Small intestine (tissue), 16 donors: ENCODE measurements at places on chromosomes 5 and 9.

- DNase-seq = no peak
Measured at GRCh38 chr5:66149950-66150349, 5.8 kb downstream of the SREK1 start.

- DNase-seq = no peak
Measured at GRCh38 chr5:156589946-156590216, 260.2 kb upstream of the PPP1R2B start.

DNA sequence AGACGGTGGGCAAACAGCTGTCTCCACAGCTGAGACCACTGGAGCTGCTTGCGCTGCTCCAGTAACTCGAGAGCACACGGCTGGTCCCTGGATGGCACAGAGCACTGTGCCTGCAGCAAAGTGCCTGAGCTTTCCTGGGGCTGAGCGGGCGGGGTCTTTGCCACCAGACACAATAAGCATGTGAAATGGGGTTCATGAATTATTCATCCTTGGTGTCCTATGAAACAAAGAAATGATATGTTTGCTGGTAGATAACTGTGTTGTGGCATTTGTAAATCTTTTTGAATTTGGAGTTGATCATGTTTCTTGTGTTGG lies 151.7 kb upstream of the MPDZ start:
- no peak for DNase-seq

- no peak for DNase-seq
Measured at GRCh38 chr9:134396825-134397224, 70.6 kb downstream of the RXRA start.

DNA sequence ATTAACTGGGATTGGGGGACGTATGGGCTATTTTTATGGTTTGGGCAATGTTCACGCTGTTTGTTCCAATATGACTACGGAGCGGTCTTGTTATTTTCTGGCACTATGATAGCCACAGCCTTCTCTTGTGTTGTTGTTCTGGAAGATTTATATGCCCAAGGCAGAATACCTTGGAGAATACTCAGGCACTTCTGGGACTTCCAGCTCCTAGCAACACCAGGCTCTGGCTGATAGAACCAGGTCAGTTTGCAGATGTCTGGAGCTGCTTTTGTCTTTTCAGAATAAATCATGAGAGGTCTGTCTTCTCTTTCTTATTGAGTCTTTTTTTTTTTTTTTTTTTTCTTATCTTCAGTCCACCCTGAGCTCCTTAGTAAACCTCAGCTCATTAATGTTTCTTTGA lies 262.5 kb downstream of the MED10 start:
- DNase-seq = no peak

- no peak for DNase-seq
Measured at GRCh38 chr5:173003360-173003759, 19.8 kb downstream of the ATP6V0E1 start.

- DNase-seq = no peak
Measured at GRCh38 chr5:150263801-150264621, 25.6 kb downstream of the CAMK2A start.

DNA sequence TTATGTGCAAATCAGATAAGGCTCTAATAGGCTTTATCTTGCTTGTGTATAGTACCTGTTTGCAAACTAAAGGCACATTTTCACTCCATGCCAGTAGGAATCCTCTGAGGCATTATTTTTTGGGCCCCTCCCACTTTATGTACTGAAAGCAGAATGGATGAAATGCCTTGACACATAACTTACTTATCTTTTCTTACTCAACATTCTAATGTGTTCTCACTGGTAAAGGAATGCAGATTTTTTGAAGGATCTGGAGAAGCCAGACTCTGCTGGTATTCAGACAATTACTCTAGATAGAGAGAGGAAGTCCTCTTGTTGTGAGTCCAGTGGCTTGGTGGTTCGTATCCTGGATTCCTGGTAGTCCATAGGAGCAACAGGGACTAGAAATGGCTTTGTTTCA lies 336.7 kb downstream of the CCDC171 start:
- no peak for DNase-seq

DNA sequence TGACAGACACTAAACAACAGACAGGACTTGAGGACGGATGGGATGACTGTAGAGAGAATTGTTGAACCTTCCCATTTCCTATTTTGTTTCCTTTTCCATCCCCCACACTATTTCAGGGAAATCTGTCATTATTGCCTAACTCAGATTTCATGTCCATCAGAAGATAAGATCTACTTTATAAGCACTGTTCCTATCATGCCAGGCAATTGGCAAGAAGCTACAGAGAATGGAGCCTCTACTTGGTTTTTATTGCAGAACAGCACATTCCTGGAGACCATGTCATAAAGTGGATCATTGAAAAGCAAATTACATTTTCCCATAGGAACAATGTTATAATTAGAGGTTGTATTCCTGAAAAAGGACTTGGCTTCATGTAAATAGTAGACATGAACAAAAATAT lies 173.7 kb upstream of the KIF2A start:
- no peak for DNase-seq

DNA sequence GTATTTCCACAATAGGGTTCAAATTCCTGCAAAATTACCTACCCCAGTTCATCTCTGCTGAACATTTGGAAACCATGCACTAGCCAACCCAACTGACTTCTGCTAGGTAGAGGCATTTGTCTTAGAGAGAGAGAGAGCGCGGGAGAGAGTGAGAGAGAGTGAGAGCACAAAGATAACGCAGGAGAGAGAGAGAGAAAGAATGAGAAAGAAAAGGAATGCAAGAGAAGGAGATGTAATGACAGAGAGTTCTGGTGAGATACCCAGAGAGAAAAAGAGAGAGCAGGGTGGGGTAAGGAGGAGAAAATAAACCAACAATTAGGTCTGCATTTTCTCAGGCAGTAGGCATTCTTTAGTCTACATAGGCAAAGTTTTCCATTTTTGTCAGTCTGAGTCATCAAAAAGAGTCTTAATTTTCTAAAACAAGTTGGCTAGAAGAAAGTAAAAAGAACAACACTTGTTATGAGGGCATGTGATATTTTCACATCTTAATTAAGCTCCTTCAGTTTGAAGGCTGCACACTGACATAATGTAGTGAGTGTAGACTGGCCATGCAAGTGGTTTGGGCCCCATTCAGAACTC lies 98.2 kb downstream of the MAP1B start:
- DNase-seq = no peak

DNA sequence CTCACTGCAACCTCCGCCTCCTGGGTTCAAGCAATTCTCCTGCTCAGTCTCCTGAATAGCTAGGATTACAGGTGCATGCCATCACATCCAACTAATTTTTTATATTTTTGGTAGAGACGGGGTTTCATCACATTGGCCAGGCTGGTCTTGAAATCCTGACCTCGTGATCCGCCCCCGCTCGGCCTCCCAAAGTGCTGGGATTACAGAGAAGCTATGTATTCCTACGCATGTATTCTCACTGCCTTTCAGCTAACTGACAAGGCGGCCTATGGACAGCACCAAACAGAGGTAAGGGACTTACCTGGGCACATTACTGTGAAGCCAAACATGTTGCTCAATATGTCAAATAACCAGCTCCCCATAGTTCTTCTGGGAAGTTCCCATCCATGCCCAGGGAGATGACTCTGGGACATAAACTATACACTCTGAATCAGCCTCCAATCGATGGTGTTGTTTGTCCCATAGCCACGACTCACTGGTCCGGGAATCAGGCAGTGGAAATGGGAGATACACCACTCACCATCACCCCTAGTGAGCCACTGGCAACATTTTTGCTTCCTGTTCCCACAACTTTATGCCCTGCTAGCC lies 114.6 kb downstream of the SYK start:
- DNase-seq = no peak

DNA sequence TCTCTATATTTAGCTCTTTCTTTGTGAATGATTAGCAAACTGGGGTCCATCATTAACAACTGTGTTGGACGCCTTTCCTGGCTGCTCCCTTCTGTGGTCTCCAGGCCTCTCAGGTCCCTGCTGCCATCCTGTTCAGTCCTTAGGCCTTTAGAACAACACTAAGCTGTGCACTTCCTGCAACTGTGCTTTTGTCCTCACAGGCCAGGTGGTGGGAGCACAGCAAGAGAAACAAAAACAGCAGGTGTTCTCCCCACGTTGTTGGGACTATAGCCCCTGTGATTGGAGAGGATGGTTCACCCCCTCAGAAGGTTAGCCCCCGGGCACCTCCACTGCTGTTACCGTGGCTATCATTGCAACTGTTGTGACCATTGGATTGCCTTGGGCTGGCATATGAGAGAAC lies 41.7 kb upstream of the CLINT1 start:
- DNase-seq = no peak

GRCh38 chr9:89593727-89594427 lies 10.9 kb upstream of the GADD45G start:
- peak; percentile 73 for DNase-seq

GRCh38 chr9:7608261-7608660 lies 191.3 kb downstream of the DMAC1 start:
- DNase-seq = no peak

DNA sequence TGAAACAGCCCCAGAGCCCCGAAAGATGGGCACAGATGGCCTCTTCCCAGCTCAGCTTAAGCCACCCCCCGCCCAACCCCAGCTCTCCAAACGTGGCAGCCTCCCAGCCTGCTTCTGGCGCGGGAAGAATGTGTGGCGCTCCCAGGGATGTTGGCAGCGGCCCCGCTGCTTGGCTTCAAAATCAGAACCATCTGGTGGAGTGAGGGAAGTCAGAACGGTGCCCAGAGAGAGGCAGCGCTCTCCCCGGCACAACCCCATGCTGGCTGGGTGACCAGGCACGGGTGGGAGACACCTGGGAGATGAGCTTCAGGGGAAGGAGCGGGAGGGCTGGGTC lies 72.7 kb upstream of the ORM1 start:
- no peak for DNase-seq

GRCh38 chr9:24616863-24617262 lies 71.2 kb upstream of the IZUMO3 start:
- DNase-seq = no peak

- DNase-seq = peak; percentile 63
Measured at GRCh38 chr9:35489313-35490154, at the start of gene RUSC2. Gene RUSC2, plus strand, starts transcription at chr9:35490111. Its CDS starts 56,411 bp downstream, at chr9:35546522.
